Skin of body (tissue), 3 donors: ENCODE measurements at places on chromosomes 11 and 22.

DNA sequence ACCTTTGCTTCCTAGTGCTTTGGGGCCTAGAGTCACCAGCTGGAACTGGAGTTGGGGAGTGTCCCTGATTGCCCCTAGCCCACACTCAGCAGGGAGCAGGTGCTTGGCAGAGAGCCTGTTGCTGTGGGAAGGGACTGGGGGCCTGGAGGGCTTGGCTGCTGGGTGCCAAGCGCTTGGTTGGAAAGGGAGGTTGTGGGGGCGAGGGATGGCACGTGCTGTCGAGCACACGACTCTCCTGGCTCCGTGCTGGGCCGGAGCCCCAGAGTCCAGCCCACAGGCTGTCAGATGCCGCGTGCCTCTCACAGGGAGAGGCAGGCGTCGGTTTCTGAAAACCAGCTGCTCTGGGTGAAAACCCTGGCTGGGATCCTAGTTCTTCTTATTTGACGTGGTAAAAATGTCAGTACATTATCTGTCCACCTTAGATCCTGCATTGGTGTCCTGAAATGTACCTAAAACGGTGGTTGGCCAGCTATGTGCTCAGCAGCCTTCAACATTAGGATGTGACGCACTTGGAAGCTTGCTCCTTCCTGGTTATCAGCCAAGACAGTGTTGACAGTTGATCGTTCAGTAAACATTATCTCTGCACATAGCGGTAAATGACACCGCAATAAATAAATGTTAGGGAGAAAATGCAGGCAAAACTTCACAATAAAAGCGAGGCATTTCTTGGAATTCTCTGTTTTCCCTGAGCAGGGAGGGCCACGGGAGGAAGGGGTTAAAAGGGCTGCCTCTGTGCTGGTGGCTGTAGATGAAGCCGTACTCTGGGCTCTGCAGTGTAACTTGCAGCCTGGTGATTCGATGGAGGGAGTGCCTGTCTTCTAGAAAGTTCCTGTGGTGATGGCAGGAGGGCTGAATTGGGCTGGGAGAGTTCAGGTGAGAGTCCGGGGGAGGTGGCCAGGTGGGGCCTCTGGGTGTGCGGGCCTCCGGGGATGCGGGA lies 29.2 kb downstream of the GRAMD4 start:
- DNase-seq = peak; percentile 32

- DNase-seq = no peak
These were observed 51.6 kb upstream of the APOA1 start for GRCh38 chr11:116888884-116889549.

DNA sequence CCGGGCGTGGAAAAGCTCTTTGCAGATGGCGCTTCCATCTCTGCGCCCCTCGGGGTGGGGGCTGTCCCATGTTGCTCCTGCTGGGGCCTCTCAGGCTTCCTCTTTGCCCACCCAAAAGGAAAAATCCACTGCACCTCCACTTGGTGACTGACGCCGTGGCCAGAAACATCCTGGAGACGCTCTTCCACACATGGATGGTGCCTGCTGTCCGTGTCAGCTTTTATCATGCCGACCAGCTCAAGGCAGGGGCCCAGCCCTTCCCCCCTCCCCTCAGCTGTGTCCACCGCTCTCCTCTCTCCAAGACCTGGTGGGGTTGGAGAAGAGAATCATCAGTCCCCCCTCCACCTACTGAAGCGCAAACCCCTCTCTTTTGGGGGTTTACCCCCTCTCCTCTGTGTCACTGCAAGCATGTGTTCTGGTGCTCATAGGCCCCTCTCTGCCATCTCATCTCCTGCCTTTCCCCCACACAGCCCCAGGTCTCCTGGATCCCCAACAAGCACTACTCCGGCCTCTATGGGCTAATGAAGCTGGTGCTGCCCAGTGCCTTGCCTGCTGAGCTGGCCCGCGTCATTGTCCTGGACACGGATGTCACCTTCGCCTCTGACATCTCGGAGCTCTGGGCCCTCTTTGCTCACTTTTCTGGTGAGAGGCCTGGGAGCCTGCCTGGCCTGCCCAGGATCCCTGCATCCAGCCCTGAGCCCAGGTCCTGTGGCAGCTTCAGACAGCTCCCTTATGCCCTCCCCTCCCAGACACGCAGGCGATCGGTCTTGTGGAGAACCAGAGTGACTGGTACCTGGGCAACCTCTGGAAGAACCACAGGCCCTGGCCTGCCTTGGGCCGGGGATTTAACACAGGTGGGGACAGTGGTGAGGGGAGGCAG lies 1.8 kb downstream of the LARGE2 start:
- no peak for DNase-seq

- DNase-seq = no peak
These were observed 26.7 kb downstream of the FLRT1 start for GRCh38 chr11:64062185-64063039.

DNA sequence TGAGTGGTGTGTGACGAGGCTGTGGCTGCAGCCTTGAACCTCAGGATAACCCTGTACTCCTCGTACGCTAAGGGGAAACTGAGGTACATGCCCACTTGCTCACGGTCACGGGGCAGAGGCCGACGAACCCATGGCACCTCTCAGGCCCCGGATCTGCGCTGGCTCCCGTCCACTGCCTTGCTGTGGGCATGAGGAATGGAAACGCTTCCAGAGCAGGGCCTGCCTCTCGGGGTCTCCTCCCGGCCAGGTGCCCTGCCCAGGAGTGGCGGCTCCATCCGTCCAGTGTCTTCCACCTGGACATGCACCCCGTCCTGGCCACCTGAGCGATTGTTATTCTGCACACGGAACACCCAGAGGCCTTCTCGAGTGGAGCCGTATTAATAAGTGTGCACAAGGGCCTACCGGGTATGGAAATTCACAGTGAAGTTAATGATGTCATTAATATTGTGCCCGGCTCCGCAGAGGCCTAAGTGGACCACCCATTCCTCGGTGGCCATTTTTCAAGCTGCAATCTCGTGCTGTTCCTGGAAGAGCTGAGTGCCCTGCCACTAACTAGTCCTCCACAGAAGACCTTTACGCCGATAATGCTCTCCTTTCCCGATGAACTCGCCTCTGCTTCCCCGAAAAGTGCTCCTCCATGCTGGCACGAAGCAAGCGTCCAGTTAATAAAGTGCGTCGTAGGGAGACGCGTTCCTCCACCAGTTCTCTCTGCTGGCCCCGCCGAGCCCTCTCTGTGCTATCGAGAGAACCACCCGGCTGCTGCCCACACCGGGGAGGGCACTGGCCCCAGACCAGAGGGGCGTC lies 927.9 kb downstream of the BRD1 start:
- DNase-seq = no peak

GRCh38 chr11:100095809-100096208 lies 591.3 kb upstream of the ARHGAP42 start:
- no peak for DNase-seq

- no peak for DNase-seq
These were observed 69.2 kb upstream of the GRK3 start for GRCh38 chr22:25495285-25495684.

- DNase-seq = no peak
These were observed 433.0 kb downstream of the INSC start for GRCh38 chr11:15547685-15548084.

GRCh38 chr11:46808799-46809431 lies 37.2 kb downstream of the CKAP5 start:
- DNase-seq = peak; percentile 2

DNA sequence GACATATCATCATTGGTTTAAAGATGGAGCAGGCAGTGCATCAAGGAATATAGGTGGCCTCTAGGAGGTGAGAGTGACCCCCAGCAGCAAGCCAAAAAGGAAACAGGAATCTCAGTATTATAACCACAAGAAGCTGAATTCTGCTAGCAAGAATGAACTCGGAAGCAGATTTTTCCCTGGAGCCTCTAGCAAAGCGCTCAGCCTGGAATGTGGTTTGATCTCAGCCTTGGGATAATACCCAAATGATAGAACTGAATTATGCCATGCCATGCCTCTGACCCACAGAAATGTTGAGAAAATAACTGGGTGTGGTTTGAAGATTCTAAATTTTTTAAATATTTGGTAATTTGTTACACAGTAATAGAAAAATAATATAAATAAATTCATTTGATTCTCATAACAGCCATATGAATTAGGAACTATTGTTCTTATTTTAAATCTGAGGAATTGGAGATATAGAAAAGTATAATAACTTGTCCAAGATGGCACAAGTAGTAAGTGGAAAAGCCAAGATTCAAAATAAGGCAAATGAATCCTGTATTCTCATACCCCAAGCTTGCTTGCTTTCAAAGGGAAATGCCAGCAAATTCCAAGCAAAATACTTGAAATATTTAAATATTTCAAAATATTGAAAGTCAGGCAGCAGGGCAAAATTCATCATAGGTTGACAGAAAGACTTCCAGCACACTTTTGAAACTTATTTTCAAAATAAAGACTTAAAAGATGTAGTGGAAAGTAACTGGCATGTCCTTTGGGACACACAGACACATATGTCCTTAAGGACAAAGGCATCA lies 567.4 kb downstream of the KCNA4 start:
- DNase-seq = no peak
